ENCODE measurements at places on chromosomes 6 and 20. TPM values are rescaled to one million over a fixed set of nuclear protein-coding genes. Genes with fewer than 3 reads are reported as not detected.

ETV7 gene
- 0.11 TPM for total RNA-seq

DNA sequence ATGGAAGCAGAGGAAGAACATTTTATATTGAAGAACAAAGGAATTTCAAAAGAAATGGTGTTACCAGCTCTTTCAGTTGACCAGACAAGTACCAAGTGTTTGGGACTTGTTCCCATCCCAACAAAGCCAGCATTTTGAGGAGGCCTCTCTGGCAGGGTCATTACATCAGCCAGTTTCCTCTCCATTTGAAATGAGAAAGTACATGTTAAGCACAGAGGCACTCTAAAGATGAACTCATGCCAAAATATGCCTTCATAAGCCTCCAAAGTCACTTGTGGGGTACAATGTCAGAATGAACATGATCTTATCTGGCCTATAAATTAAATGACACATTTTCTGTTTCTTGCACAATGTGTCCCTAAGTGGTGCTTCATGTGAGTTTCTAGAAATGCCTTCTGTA is 223.9 kb downstream of the PRL start:
- no peaks in the 10 kb centered on the region for H3K36me3 ChIP-seq
- no peak overlapping the region for H3K27ac ChIP-seq
- no peaks in the 10 kb centered on the region for H3K27me3 ChIP-seq
- DNase-seq = no peak
- peaks cover 4% of the 10 kb centered on the region for H3K4me1 ChIP-seq

GRCh38 chr6:167034056-167034455 is 34.9 kb downstream of the CEP43 start:
- DNase-seq = no peak
- no peaks in the 10 kb centered on the region for H3K27me3 ChIP-seq
- peaks cover 4% of the 10 kb centered on the region for H3K4me1 ChIP-seq

- peak overlapping the region; percentile 96 for H3K4me3 ChIP-seq
- H3K27me3 ChIP-seq = no peaks in the 10 kb centered on the region
- peaks cover 49% of the 10 kb centered on the region for H3K4me1 ChIP-seq
- H3K27ac ChIP-seq = peak overlapping the region; percentile 99
- DNase-seq = no peak
- H3K36me3 ChIP-seq = peaks cover 17% of the 10 kb centered on the region
Measured at GRCh38 chr6:139370999-139371345, 3.5 kb downstream of the CITED2 start.

- no peaks in the 10 kb centered on the region for H3K4me1 ChIP-seq
- no peak overlapping the region for H3K27ac ChIP-seq
- peaks cover 5% of the 10 kb centered on the region for H3K27me3 ChIP-seq
- no peaks in the 10 kb centered on the region for H3K36me3 ChIP-seq
Measured at GRCh38 chr20:582204-582603, 27.9 kb downstream of the TCF15 start.

DNA sequence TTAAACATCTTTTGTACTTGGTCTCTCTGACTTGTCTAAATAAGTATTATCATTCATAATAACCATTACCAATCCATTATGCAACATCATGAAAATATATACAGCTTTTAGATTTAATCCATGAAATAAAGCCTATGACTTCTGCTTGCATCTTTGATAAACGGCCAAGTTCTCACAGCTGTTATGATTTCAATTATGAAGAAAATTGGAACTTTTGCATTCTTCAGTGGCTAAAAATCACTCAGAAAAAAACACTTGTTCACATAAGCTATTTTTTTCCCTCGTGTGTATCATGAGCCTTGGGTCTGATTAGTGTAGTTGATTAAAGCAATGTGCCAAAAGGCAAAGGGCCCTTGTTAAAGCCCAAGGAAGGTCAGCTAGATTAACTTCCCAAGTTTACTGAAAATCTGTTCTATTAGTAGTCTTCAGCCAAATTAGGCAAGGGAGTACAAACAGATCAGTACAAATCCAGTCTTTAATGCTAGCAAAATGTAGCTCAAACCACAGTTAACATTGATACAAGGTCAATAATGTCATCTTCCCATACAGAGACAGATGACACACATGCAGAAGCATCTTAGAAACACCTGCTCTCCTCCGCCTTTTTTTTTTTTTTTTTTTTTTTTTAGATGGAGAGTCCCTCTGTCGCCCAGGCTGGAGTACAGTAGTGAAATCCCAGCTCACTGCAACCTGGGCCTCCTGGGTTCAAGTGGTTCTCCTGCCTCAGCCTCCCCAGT is 69.9 kb downstream of the SGK1 start:
- no peaks in the 10 kb centered on the region for H3K4me1 ChIP-seq
- no peaks in the 10 kb centered on the region for H3K27me3 ChIP-seq
- no peak overlapping the region for H3K4me3 ChIP-seq
- DNase-seq = no peak
- H3K36me3 ChIP-seq = no peaks in the 10 kb centered on the region

SLC24A3 gene
- 0.31 TPM for total RNA-seq

LY86 gene
- total RNA-seq = not detected

- H3K27me3 ChIP-seq = no peaks in the 10 kb centered on the region
- peaks cover 57% of the 10 kb centered on the region for H3K4me1 ChIP-seq
- H3K27ac ChIP-seq = peak overlapping the region; percentile 70
- peak; percentile 92 for DNase-seq
- H3K36me3 ChIP-seq = no peaks in the 10 kb centered on the region
Measured at GRCh38 chr20:62368392-62368975, 1.4 kb upstream of the LAMA5 start.

DNA sequence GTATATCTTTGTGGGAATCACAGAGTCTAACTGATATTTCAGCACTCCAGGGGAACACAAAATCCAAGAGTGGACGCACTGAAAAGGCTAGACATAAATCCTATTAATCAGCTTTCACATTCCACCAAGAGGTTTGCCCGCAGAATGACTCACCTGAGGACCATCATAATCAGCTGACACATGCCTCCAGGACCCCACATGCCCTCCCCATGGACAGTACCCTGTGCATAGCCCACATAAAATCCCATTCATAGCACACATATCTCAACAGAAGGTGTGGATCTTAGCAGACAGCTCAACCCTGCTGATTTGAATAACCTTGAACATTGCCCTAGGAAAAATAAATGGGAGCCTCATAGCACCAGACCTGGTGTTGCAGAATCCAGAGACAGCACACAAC is 246.8 kb upstream of the TENT5A start:
- DNase-seq = no peak
- H3K27ac ChIP-seq = no peak overlapping the region
- H3K27me3 ChIP-seq = no peaks in the 10 kb centered on the region
- no peaks in the 10 kb centered on the region for H3K36me3 ChIP-seq

DNA sequence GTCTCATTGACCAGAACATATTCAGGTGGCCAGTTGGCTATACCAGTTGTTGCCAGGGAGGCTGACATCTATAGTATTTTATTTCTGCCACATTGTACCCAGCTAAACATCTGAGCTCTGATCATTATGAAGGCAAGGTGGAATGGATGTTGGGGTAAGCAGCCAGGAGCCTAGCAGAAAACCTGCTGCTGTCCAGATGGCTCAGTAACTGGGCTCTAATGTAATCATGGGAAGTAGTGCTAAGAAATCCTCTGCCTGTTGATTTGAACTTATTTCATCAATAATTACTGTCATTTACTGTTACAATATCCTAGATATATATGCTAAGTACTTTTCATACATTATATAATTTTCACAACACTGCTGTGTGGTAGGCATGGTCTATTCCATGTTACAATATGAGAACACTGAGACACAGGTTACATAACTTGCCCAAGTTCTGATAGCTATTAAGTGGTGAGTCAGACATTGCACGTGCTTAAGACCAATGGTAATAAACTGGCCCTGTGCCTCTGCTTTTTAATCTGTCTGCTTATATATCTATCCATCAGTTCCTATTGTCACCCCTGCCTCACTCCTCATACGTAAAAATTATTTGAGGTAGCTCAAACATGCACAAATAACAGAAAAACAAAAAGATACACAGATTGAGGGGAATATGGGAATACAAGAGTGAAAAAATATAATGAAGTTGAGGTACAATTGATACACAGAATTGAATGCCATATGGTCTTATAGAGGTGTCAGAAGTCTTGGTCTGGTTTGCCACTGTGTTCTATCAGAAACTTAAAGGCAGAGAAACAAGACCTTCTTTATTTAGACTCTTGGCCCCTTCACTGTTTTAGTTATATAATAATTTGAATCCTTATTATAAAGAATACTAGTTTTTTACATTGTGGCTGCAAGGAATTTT is 25.2 kb downstream of the TBPL1 start:
- H3K27me3 ChIP-seq = no peaks in the 10 kb centered on the region
- H3K27ac ChIP-seq = no peak overlapping the region
- no peak for DNase-seq
- H3K4me3 ChIP-seq = no peak overlapping the region
- peaks cover 13% of the 10 kb centered on the region for H3K36me3 ChIP-seq

USP49 gene
- 30.7 TPM for total RNA-seq

GRCh38 chr6:122432816-122433215 is 33.4 kb downstream of the HSF2 start:
- DNase-seq = no peak
- H3K27me3 ChIP-seq = no peaks in the 10 kb centered on the region
- H3K36me3 ChIP-seq = peaks cover 45% of the 10 kb centered on the region
- no peaks in the 10 kb centered on the region for H3K4me1 ChIP-seq
- no peak overlapping the region for H3K4me3 ChIP-seq
- H3K27ac ChIP-seq = no peak overlapping the region

DNA sequence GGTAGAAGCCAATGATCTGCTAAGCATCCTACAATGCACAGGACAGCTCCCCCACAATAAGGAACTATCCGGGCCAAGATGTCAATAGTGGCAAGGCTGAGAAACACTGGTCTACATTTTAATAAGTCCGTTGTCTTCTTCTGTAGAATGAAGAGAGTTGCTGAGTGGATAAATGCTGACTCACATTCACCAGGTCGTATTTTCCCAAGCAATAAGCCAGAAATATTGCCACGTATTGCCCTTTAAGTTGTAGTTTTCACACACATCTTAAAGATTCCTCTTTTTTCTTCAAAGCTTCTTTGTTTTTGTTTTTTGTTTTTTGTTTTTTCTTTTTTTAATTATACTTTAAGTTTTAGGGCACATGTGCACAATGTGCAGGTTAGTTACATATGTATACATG is 30.5 kb upstream of the NRN1 start:
- H3K4me1 ChIP-seq = no peaks in the 10 kb centered on the region
- no peak for DNase-seq
- no peak overlapping the region for H3K4me3 ChIP-seq
- no peak overlapping the region for H3K27ac ChIP-seq

DNA sequence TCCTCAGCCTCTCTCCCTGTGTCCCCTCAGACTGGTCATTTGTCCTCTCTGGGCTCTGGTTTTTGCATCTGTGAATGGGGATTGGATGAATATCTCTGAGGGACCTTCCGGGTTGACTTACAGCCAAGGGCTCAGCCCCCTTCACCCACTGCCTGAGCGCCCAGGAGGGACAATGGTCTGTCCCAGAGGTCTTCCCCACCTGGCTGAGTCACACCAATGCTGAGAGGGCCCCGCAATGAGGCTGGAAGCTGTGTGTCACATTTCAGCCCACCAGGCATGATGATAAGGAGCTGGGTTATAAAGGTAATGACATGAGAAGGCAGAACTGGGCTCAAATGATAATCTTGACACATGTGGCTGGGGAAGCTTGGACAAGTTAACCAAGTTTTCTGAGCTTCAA is 70.5 kb downstream of the TOX2 start:
- DNase-seq = no peak
- H3K4me3 ChIP-seq = no peak overlapping the region
- no peak overlapping the region for H3K27ac ChIP-seq
- H3K4me1 ChIP-seq = peaks cover 4% of the 10 kb centered on the region
- H3K27me3 ChIP-seq = no peaks in the 10 kb centered on the region

DNA sequence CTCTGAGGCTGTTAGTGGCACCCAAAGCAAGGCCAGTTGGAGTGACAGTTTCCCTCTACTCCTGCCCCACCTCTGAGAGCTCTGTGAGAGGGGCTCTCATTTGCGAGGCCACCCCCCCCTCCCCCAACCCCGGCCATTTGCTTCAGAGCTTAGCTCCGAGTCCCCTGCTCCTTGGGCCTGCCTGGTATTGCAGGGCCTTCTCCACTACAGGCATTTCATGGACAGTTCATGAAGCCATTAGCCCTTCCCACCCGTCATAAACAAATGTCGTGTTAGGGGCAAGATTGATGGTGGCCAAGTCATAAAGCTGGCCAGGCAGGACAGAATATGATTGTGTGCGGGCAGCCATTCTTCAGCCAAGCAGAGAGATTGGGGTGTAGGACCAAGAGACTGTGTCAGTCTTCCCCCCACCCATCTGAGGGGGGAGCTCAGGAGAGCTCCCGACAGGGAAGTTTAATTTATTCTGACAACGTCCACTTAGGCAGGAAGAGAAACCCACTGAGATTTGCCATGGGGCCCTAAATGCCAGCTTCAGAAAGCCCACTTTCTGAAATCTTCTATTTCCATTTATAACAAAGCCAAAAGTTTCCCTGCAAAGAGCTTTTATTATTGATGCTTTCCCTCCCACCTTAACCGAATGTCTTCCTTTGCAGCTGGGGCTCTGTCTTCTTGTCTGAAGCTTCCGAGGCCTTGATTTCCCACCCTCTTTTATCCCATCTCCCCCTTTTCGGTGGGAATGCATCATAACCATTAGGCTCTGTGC is 7.2 kb downstream of the FOXC1 start:
- no peak overlapping the region for H3K4me3 ChIP-seq
- peaks cover 3% of the 10 kb centered on the region for H3K4me1 ChIP-seq
- no peak overlapping the region for H3K27ac ChIP-seq

TBX18 gene
- total RNA-seq = not detected

DNA sequence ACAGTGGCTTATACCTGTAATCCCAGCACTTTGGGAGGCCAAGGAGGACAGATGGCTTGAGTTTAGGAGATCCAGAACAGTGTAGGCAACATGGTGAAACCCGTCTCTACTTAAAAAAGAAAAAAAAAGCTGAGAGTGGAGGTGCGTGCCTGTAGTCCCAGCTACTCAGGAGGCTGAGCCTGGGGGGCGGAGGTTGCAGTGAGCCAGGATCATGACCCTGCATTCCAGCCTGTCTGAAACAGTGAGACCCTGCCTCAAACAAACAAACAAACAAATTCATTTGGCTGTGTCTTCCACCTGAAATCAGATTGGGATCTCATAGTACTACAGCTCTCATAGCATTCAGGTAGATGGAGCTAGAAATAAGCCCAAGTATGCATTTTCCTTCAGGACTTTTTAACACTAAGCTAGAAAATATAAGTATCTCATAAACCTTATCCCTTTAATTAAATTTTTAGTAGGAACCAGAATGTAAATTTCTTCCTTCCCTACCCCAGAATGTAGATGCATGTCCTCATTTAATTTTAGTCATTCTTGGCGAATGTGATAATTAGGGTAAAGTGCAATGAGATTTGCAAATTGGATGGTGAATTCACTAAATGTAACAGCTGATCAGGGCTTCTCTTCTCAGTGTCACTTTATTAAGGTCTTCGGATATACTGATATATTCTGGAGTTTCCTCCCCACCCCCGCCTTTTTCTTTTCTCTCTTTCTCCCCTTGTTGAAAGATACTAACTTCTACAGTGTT is 190.4 kb downstream of the CDKAL1 start:
- peak overlapping the region; percentile 3 for H3K27ac ChIP-seq
- no peak overlapping the region for H3K4me3 ChIP-seq
- no peaks in the 10 kb centered on the region for H3K4me1 ChIP-seq
- no peaks in the 10 kb centered on the region for H3K27me3 ChIP-seq

GRCh38 chr6:83307849-83308248 is 114.7 kb downstream of the RWDD2A start:
- no peak overlapping the region for H3K27ac ChIP-seq
- no peaks in the 10 kb centered on the region for H3K4me1 ChIP-seq
- H3K36me3 ChIP-seq = no peaks in the 10 kb centered on the region
- no peak overlapping the region for H3K4me3 ChIP-seq

All from neural progenitor cell (in vitro differentiated cells).